ENCODE measurements at places on chromosomes 3 and 15.

- DNase-seq: no peak
Observed at GRCh38 chr15:100858294-100858693, 21.3 kb upstream of the ALDH1A3 start.

DNA sequence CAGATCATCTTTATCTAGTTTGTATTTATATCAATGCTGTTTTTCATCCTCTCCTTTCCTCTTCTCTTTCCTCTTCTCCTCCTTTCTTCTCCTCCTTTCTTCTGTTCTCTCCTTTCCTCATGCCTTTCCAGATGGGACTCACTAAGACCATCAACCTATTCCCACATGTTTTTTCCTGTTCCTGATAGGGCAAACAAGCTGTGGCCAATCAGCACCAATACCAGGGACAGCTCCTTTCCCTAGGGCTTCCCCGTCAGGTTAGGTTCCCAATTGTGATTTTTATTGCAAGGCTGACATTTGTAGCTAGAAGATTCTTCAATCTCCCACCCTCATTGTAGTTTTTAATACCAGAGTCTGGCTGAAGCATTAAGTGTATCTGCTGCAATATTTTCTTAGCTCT lies 76.3 kb upstream of the COL8A1 start:
- no peak for DNase-seq

GRCh38 chr3:157167371-157168042 lies 7.6 kb upstream of the CCNL1 start:
- DNase-seq: no peak

DNA sequence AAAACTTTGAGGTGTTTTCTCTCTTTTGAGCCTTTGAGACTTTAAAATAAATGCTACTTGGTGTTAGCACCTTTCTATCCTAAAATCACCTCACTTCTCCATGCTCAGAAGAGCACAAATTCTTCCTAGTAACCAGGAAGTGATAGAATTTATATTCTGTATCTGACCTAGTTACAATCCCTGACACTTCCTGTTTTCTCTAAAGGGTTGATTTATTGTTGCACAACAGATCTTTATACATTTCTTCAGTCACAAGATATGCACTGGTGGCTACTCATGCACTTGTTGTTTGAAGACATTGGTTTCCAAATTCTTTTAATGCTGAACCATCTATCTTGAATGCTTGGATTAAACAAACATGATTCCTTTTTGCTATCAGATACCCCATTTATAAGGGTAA lies 47.2 kb upstream of the CNTN3 start:
- DNase-seq: no peak

Measured in BJ (cell line).